ENCODE measurements at places on chromosomes 1 and 21. TPM values are rescaled to one million over a fixed set of nuclear protein-coding genes. Genes with fewer than 3 reads are reported as not detected.

DNA sequence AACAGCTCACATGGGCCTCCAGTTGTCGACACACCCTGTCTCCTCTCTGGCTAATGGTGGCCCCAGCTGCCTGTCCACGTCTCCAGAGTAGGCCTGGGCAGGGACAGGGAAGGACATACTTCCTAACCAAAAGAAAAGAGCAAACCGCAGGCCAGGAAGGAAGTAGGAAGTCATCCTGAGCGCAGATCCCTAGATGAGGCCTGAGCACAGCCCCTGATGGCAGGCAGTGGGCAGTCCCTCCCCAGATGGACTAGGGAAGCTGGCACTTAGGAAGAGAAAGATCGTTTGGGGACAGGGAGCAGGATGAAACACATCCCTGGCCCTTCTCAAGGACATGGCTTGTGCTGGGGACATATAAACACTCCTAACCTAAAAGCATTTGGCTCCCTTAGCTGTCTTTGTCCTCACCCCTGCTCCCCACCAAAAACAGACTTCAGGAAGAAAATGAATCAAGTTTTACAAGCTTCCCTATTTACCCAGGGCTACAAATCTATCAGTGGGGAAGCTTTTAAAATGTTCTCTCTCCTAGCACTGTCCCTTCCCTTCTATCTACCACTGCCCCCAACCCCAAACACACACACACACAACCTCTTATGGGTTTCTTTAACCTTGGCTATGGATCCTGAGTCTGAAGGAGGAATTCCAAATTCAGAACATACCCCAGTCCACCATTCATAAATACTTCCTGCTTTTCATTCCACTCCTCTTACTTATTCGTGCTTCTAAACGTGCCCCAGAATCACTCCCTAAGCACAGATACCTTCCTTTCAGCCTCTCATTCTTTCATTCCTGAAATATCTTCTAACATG, 21.1 kb downstream of the SSBP3 start:
- H3K4me3 ChIP-seq, result no peak overlapping the region
- H3K36me3 ChIP-seq, result peaks cover 10% of the 10 kb centered on the region
- no peak for DNase-seq
- H3K4me1 ChIP-seq, result peaks cover 54% of the 10 kb centered on the region
- H3K27me3 ChIP-seq, result no peaks in the 10 kb centered on the region
- H3K27ac ChIP-seq, result peak overlapping the region; percentile 70

GRCh38 chr1:155080312-155081228, 1.9 kb downstream of the EFNA3 start:
- H3K4me1 ChIP-seq, result peaks cover 36% of the 10 kb centered on the region
- no peaks in the 10 kb centered on the region for H3K36me3 ChIP-seq
- H3K27me3 ChIP-seq, result peaks cover 44% of the 10 kb centered on the region
- DNase-seq, result no peak

Gene PTPRC
- total RNA-seq, result 25.8 TPM

- no peaks in the 10 kb centered on the region for H3K36me3 ChIP-seq
- no peak overlapping the region for H3K27ac ChIP-seq
- no peak overlapping the region for H3K4me3 ChIP-seq
- H3K27me3 ChIP-seq, result no peaks in the 10 kb centered on the region
- DNase-seq, result no peak
Observed at GRCh38 chr1:35005711-35006110, 20.6 kb upstream of the TMEM35B start.

- peaks cover 3% of the 10 kb centered on the region for H3K36me3 ChIP-seq
- no peak overlapping the region for H3K27ac ChIP-seq
- H3K4me1 ChIP-seq, result no peaks in the 10 kb centered on the region
Observed at GRCh38 chr21:32592929-32593502, 7.7 kb upstream of the TCP10L start.

DNA sequence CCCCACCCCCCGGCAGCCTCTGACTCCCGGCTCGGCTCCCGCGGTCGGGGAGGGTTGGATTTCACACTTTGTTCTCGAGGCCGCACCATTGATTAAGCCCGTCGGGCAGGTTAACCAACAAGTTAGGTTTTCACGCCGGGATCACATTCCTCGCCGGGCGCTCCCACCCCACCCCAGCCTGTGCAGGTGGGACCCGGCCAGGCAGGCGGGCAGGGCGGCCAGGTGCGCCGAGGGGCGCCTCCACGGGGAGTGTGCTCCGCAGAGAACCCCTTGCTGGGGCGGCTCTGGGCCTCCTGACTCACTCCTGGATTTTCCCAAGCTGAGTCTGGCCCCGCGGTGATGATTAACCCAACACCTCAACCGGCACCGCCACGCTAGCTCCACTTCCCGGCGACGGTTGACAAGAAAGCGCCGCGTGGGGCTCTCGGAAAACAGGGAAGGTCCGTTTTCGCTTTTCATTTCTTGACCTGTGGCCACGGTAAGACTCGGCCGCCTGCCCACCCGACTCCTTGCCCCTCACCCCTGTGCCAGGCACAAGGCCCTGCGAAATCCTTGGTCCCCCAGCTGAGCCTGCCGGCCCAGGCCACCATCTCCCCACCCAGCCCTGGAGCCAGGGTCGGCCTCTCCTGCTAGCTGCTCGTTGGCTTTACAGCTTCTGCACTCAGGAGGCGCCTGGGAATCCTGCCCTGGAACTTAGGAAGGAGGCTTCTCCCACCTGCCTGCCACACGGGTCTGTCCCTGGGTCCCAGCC, 8.8 kb upstream of the TTLL10 start:
- H3K36me3 ChIP-seq, result no peaks in the 10 kb centered on the region
- peaks cover 47% of the 10 kb centered on the region for H3K27me3 ChIP-seq

Gene TMEM59
- total RNA-seq, result 351 TPM
